ENCODE measurements at places on chromosomes 2 and 18.

- no peak for DNase-seq
Observed at GRCh38 chr2:43131890-43132682, 94.3 kb downstream of the ZFP36L2 start.

DNA sequence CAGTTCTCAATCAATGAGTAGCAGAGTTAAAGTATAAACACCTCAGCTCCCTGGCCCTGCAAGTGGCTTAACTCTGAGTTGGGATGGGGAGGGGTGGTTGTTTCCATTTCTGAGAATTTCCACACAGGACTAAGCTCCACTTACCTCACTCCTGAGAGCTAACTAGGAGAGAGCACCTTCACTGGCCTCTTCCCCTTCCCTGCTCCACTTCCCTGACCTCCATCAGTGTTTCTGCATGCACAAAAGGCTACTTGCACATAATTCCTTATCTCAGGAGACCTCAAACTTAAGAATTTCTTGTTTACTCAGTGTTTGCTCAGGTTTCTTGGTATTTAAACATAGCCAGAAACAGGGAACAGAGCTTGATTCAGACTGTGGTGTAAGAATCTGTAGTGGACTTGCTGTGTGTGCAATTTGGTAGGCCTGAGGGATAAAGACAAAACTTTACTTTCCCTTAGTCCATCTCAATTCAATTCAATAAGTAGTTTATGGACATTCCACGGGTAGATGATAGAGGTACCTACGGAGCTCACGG, 97.2 kb downstream of the PID1 start:
- no peak for DNase-seq

DNA sequence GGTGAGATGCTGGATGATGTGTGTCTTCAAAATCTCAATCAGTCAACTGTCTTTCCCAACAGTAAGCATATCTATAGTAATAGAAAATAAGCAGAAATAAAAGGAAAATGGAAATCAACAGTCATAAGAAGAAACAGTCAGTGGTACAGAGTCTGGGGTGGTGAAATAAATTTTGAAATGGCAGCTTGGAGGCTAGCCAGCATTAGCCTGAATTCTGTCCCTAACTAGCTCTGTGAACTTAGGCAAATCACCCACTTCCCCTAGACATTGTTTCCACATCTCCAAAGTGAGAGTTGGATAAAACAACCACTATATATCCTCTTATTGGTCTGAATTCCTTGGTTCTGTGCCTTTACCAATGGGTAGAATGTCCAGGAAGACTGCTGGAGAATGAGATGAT, 189.7 kb upstream of the REV1 start:
- DNase-seq = no peak

DNA sequence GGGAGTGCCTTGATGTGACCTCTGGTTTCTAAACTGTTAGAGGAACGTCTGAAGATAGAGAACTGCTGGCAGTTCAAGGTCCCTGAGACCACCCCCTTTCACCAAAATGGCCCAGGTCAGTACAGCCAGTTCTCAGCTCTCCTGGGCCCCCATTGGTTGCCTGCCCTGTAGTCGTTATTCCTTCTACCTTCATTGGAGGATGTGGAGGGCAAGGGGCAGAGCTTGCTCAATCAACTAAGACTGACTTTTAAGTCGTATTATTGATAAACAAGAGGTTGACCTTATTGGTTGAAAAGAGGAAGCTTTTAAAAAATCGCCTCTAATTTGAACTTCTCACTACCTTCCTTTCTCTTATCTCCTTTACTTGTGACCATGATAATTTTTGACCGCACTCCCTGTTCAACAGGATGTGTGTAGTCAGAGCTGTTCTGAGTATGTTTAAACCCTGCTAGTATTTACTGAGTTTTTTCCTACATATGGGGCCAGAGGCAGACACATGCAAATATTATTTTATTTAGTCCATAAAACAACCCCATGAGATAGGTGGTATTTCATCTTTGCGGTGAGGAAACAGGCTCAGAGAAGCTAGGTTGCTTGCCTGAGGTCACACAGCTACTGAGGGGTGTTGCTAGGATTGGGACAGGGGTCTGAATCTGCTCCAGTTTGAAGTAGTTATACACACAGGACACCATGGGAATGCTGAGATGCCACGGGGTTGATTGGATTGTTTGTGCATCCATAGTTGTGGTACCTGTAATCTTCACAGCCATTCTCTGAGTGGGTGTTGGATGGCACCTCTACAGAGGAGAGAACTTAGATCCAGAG, 65.9 kb downstream of the TMEM247 start:
- DNase-seq = no peak

DNA sequence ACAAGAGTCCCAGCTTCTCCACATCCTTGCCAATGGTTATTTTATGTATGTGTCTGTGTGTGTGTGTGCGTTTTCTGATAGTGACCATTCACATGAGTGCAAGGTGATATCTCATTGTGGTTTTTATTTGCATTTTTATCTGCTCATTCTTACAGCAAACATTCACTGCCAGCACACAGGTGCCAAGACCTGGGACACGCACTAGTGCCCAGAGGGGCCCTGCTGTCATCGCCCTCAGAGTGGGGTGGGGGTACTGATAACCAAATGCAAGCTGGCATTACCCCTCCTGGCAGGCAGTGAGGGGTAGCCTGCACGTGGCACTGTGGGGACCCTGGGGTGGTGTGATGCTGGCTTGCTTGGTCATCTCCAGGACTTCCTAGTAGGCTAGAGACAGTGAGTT, 285.4 kb downstream of the LPIN1 start:
- no peak for DNase-seq

- DNase-seq = no peak
Observed at GRCh38 chr2:16717477-16717876, 51.8 kb upstream of the CYRIA start.

- DNase-seq = peak; percentile 27
Observed at GRCh38 chr2:218367415-218368149, 10.9 kb downstream of the CATIP start.

GRCh38 chr2:37790019-37790418, 118.6 kb upstream of the CDC42EP3 start:
- no peak for DNase-seq

DNA sequence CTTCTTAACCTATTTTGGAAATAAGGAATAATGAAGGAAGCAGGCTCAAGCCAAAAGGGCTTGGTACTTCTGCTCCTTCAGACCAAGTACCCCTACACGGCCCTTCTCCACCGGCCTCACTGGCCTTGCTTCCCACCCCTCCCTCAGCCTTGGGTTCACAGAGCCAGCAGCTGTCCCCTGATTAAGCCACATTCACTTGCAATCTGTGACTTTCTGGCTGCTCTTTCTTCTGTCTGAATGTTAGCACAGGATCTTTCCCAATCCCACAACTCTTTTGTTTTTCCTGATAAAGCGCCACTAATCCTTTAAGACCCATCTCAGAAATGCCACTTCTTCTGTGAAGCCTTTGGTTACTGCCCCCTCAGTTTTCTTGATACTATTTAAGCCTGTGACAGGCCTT, 52.4 kb downstream of the REEP1 start:
- DNase-seq = no peak

GRCh38 chr2:156322051-156322685, 10.4 kb downstream of the NR4A2 start:
- no peak for DNase-seq

DNA sequence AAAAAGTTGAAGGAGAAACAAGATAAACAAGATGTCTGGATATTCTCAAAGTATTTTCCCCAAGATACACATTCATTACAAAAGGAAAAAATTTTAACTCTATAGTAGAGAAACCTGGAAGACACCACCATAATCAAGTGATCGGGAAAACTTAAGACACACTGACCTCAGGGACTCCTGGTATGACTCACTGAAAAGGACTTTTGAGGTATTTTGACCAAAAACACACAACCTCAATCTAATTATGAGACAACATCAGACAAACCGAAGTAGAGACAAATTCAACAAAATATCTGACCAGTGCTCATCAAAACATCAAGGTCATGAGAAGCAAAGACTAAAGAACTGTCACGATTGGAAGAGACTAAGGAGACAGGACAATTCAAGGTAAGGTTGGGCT, 34.7 kb downstream of the LPIN2 start:
- DNase-seq = no peak

- no peak for DNase-seq
Observed at GRCh38 chr18:65429601-65430000, 321.2 kb upstream of the CDH7 start.

DNA sequence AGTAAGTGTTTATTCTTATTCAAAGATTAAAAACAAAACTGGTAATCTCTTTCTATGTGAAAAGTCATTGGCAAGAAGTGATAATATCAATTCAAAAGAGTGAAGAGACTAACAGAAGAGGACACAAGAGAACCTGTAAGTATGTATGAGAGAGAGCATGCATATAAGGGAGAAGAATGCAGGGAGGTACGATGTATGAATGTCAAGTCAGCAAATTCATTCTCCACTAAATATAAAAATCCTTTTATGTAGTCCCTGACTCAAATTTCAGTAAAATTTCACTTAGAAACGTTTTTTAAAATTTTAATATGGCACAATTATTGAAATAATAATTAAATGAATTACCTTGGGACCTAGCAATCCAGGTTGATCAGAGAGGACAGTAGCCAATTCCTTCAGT, 55.3 kb downstream of the NCKAP1 start:
- no peak for DNase-seq

GRCh38 chr2:227450926-227451654, 20.9 kb upstream of the AGFG1 start:
- DNase-seq = no peak

DNA sequence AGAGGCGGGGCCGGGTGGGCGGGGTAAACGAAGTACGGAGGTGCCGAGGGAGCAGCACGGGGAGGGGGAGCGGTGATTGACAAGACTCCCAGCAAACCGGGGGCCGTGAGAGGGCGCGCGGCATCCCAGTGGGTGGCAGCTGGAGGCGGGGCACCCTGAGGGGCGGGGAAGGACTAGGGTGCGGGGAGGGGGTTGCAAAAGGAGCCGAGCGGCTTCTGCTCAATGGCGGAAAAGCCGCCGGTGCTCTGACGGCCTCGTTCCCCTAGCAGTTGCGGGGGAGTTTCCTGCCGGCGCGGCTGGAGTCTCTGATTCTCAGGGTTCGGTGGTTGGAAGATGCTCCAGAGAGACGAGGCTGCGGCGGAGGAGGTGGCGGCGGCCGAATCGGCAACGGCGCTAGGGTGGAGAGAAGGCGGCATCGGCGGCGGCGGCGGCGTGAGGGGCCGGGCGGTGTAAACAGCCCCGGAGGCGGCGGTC, at the start of gene PPM1B:
Gene PPM1B, plus strand, starts transcription at position 195 of the 474 bp plus-strand sequence. CDS start 32,325 bp downstream, outside the sequence.
- no peak for DNase-seq

DNA sequence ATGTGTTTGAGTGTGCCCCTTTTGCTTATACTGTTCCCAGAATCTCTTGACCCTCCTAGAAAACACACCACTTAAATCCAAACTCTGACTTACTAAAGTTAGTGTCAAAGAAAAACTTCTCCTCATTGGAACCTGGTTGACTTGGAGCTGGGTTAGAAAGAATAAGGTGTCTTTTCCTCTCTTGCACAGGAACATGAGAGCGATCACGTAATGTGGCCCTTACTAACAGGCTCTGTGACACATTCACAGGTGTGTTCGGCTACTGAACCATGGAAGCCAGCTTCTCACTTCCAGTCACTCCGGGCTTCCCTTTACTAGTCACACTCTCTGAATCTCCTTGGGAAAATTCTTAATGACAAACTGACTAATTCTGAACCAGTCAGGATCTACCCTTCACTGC, 5.4 kb upstream of the POU3F3 start:
- DNase-seq = no peak

- peak; percentile 65 for DNase-seq
Observed at GRCh38 chr18:7812431-7813063, 245.4 kb downstream of the PTPRM start.

DNA sequence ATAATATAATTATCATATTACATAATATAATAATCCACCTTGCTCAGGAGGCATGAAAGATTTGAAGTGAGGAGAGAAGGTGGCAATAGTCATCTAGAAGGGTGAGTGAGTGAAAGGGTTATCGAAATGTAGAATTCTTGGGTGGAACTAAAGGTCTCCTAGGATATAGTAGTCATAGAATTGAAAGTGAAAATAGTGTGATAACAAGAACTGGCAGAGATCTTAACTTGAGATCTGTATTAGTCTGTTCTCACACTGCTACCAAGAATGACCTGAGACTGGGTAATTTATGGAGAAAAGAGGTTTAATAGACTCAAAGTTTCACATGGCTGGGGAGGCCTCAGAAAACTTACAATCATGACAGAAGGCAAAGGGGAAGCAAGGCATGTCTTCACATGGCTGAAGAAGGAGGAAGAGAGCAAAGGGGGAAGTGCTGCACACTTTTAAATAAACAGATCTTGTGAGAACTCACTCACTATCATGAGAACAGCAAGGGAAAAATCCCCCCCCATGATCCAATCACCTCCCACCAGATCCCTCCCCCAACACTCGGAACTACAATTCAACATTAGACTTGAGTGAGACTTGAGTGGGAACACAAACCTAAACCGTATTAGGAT, 351.5 kb downstream of the NR4A2 start:
- no peak for DNase-seq

- peak; percentile 42 for DNase-seq
Observed at GRCh38 chr2:240435457-240435947, at the start of gene GPC1. TSS of gene GPC1 (plus strand) at chr2:240435663. CDS start at chr2:240435919, 256 bp downstream.

DNA sequence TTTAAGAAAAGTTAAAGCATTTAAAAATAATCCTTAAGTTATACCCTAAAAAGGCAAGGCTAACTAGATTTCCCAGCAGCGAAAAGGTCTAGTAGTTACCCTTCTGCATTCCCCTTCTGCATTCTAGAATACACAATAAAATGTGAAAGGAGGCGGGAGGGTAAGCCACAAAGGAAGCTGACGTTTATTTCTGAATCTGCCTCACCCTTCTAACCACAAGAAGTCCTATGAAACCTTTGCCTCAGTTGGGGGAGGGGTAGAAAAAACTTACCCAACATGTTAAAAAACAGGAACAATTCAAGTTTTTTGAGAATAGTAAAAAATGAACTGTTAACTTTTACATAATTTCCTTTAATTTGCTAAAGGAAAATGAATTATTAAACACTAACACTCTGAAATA, 11.3 kb downstream of the STK17B start:
- DNase-seq = peak; percentile 92

GRCh38 chr2:119352357-119352756, 14.3 kb downstream of the C2orf76 start:
- DNase-seq = no peak

DNA sequence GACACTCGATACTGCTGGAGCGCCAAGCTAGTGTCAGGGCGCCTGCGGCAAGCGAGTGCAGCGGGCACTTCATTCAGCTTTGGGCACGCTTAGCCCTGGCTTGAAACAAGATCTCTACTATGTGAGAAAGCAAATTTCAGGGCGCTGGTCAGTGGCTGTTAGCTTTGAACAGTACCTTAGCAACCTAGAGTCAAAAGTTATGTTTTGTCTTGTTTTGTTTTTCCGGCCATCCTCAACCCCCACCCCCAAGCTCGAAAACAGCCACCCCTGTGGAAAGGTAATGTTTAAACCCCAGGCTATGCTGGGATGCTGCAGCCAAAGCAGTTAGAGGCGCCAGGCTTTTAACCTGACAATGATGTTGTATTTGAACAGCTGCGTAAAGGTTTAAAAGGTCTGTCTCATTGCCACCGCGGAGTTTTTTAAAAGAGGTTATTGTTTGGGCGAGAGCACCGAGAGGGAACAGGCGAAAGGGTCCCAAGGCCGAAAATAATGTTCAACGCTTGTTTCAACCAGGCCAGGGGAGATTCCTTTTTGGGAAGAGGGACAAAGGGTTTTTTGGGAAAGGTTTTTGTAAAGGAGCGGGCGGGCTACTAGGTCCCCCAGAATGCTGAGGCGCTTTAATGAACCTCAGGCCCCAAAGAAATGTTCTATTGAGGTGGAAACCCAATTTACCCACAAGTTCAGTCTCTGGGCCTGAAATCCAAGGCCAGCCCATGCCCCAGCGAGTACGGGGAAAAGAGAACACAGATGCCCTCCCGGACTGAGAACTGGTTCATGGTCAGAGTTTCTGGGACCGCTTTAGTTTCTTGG, 2.3 kb upstream of the HOXD10 start:
- DNase-seq = no peak

Data from brain microvascular endothelial cell (primary cell).